Activated T-helper 2 cell treated with anti-CD3 and anti-CD28 coated beads, Interferon-gamma antibody, Interleukin-2, Interleukin-4, amounts not matched to agents 10 μg/mL and 5 μg/mL and 100 μg/mL, durations not matched to agents 14 hours and 24 hours and 36 hours (primary cell): ENCODE measurements at places on chromosomes 5 and 9. TPM values are rescaled to one million over a fixed set of nuclear protein-coding genes. Genes with fewer than 3 reads are reported as not detected.

GRCh38 chr9:28255174-28255573, 681.9 kb upstream of the C9orf72 start:
- no peak for DNase-seq

- DNase-seq = peak; percentile 28
Measured at GRCh38 chr9:83219154-83219923, 156.4 kb upstream of the RASEF start.

- no peak for DNase-seq
Measured at GRCh38 chr5:156647034-156647451, 203.1 kb upstream of the PPP1R2B start.

DNA sequence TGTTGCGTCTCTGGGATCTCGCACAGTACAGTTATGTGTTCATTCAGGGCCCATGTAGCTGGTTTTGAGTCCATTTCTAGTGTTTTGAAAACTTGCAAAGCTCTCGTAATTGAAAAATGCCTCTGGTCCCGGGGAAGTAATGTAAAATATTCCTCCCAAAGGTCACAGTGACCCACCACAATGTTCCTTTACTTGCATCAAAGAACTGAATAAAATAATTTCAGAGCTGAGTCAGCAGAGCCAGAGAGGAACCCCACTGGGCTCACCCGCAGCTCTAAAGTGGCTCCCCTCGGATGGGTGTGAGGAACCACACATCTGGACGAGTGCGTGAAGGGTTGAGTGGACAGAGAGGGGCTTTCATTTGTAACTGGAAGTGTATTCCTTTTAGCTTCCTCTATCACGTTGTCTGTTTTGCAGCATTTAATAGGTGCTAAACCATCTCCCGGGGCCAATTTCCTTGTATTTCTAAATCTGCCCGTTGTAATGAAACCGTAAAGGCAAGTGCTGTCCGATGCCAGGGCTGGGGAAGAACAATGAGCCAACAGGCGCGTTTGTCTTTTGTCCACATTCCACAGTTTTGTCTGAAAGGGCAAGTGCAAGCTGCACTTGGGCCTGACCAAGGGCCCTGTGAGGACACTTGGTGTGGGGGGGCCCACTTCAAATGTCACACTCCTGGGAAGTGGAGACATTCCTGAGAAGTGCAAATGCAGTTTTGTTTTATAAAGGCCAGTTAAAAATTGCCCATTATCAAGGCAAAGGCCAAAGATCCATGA, 29.9 kb downstream of the COL5A1 start:
- no peak for DNase-seq

GRCh38 chr9:83441390-83441789, 96.8 kb downstream of the FRMD3 start:
- DNase-seq = no peak

DNA sequence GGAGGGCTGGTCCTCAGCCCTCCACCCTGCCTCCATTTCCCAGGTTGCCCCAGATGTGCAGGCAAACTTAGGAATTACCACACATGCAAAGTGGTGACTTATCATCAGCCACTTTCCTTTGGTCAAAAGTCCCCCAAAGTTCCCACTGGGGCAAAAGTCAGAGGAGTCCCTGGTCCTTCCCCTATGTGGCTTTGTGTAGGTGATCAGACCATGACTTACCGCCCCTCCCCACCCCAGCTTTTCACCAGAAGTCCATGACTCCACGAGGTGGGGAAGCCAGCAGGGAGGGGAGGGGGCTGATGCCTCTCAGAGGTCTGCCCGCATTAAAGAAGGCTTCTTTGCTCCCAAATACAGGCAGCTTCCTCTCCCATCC, 5.8 kb downstream of the TRAF1 start:
- DNase-seq = no peak

GRCh38 chr9:136907011-136907914, 20.9 kb downstream of the TRAF2 start:
- DNase-seq = no peak

GRCh38 chr9:117224695-117225094, 190.2 kb downstream of the ASTN2 start:
- DNase-seq = no peak

DNA sequence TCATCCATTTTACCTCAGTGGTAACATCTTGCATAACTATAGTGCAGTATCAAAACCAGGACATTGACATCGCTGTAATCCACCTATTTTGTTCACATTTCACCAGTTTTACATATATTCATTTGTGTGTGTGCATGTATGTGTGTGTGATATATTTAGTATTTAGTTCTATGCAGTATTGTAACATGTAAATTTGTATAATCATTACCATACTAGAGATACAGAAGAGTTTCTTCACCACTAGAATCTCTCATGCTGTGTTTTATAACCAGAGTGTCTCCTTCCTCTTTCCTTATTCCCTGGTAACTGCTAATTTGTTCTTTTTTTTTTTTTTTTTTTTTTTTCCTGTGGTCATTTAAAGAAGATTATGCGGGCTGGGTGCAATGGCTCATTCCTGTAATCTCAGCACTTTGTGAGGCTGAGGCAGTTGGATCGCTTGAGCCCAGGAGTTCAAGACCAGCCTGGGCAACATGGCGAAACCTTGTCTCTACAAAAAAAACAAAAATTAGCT, 11.0 kb downstream of the RASA1 start:
- no peak for DNase-seq

- no peak for DNase-seq
Measured at GRCh38 chr5:103393101-103393754, 134.7 kb downstream of the MACIR start.

- DNase-seq = no peak
Measured at GRCh38 chr9:38350529-38350928, 42.0 kb upstream of the ALDH1B1 start.

PRDM9 gene
- total RNA-seq = not detected in 2 replicates

WDR38 gene
- not detected in 2 replicates for total RNA-seq

PGM5 gene
- total RNA-seq = 0.07 TPM in 1 of 2 replicates, not detected in the other
